Esophagus squamous epithelium (tissue), 5 donors: ENCODE measurements at places on chromosomes 12 and 14.

DNA sequence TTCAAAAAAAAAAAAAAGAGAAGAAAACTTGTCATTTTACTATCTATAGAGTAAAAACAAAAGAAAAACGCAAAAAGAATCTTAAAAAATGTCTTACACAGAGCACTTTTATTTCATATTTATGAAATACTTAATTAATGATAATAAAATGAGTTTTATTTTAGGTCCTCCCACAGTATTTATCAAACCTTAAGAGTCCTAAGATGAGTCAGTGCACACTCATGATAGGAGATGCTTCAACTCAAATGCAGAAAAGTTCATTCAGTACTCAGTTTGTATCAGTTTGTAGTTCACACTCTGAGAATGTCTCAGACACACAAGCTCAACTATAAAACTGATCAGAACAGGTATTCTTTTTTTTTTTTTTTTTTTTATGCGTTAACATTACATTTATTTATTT, 41.7 kb downstream of the TRIM9 start:
- DNase-seq, result no peak

GRCh38 chr14:62706217-62706616, 339.0 kb downstream of the KCNH5 start:
- DNase-seq, result no peak

- no peak for DNase-seq
Measured at GRCh38 chr14:38127784-38128183, 79.9 kb upstream of the SSTR1 start.

GRCh38 chr12:96170328-96170727, 23.8 kb upstream of the ELK3 start:
- DNase-seq, result no peak

GRCh38 chr12:3365463-3366411, 125.3 kb upstream of the PRMT8 start:
- no peak for DNase-seq

DNA sequence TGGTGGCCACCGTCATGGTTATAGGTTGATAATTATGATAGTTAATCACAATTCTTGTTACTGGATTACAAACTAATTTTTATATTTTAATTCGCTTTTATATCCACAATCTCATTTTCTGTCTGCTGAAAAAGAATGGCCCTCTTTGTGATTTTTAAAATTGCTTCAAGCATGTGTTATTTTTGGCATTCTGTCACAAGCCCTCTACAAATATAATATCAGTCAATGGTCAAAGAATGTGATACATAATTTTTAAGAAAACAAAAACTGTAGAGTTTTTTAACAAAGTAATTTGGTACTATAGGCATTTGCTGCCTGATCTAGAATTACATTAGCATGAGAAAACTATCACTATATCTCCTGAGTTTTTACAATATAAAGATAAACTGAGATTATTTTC, 352.0 kb upstream of the TMTC1 start:
- no peak for DNase-seq

GRCh38 chr12:65845751-65846537, 21.7 kb downstream of the HMGA2 start:
- DNase-seq, result no peak

GRCh38 chr12:131539381-131539780, 171.5 kb upstream of the SFSWAP start:
- no peak for DNase-seq

GRCh38 chr14:88245321-88245720, 77.7 kb downstream of the KCNK10 start:
- DNase-seq, result no peak

DNA sequence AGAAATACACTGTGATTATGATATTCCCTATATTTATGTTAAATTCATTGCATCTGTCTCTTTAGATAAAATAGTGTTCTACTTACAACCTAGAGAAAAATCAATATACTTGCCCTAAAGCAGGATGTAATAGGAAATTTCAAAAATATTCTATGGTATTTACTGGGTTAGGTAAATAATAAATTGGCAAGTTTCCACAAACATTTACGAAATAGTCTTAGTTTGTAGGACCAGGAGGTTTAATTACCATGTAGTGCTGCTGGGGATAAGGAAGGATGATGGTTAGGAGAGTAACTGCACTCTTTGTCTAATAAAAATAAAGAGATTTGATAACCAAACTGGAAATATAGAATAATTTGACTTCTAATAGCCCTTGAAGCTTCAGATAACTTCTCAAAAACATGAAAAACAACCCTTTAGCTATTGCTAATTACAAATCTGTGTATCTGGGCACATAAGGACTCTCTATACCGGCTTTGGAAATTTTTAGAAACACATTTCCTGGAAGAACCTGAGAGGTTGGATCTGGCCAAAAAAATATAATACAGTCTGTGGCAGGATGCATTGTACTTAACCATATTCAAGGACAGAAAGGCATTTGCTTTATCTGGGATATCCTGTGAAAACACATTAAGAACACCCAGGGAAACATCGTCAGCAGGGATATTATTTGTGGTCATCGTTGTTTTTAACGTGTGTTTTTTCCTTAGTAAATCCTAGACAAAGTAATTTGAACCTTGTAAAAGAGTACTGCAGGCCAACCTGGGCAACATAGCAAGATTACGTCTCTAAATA, 36.7 kb upstream of the TMCC3 start:
- no peak for DNase-seq

DNA sequence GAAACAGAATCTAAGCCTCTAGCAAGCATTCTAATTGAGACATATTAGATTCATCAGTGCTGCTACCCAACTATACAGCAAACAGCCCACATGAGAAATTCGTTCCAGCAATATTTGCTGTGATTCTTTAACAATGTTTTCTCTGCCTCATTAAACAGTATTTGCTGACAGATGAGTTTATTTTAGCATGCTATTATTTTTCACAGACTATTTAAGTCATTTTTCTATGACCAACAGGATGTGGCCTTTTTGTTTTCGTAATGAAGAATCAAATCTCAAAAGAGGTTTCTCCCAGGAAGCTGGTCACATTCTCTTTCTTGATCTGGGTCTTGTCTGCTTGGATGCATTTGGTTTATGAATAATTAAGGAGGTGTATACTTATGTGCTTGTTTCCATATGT, 23.2 kb upstream of the SERPINA12 start:
- no peak for DNase-seq

- no peak for DNase-seq
Measured at GRCh38 chr14:35240231-35240630, 52.0 kb upstream of the PSMA6 start.

GRCh38 chr12:109557200-109557599, 16.1 kb downstream of the MMAB start:
- DNase-seq, result no peak

GRCh38 chr12:95623554-95624170, 72.4 kb upstream of the USP44 start:
- DNase-seq, result no peak

DNA sequence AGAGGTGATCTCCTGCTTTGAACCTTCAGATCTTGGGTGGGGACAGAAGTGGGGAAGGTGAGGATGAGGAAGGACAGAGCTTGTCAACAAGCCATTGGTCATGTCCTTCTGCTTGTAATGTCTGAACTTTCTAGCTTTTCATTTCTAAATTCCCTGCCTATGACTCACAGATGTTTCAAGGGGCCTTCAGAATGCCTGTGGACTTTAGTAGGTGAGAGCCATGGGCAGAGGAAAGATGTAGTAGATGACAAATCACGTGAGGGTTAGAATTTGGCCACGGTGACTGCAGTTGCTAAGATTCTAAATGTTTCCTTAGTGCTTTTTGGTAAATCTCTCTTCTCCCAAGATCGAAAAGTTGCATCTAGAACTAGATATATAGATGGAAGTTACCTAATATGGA, 18.7 kb upstream of the CREBL2 start:
- no peak for DNase-seq

DNA sequence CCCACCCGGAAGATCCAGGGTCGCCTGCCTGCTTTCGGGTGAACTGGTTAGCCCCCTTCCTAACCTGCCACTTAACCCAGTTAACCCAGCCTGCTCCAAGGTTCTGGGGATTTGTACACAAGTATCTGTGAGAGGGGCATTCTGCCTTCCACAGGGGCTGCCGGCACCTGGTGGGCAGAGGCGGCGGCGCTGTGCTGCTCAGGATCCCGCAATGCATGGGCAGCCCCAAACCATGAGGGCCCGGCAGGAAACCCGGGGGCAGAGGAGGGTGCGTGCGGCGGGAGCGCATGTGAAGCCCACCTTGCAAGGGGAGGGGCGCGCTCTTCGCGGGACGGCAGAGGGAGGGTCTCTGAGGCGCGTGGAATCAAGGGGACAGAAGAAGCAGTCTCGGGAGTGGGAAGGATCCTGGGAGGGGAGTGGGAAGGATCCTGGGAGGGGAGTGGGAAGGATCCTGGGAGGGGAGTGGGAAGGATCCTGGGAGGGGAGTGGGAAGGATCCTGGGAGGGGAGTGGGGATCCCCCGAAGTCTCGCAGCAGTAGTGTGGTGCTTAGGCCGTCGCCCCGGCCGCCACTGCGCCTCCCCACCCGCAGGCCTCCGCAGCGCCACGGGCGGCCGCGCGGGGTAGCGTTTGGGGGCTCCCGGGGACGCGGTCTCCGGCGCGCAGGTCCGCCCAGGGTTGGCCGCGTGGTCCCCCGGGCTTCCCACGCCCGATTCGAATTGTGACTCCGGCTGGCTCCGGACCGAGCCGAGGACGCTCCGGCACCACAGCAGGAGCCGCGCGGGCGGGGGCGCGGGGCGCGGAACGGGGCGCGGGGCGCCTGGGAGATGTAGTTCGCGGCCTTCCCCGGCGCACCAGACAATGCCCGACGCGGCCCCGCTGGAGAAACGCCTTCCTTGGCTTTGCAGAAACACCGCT, 4.9 kb upstream of the MTA1 start:
- no peak for DNase-seq

DNA sequence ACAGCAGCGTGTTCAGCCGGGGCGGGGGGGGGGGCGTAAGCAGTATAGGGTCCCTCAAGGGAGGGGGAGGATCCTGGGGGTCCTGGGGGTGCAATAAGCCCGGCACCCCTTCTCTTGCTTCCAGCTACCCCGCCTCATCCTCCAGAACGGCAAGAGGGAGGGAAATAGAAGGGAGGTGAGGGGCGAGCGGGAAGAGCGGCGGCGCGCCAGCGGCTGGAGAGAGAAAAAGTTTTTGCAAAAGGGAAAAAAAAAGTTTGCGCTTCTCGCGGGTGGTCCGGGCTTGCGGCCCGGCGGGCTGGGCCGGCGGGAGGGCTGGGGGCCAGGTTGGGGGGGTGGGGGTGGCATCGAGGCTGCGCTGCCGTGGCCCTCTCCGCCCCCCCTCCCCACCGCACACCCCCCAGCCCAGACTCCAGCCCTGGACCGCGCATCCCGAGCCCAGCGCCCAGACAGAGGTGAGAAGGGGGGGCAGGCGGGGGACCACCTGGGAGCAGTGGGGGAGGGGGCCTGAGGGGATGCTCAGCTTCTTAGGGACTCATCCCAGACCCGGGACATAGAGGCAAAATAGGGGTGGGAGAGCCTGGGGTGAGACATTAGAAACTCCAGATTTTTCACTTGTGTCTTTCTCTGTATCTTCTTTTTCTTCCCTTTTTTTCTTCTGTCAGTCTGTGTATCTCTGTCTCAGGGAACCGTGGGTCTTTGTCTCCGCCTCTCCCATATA, at the start of gene GLI1:
GLI1 (plus strand) TSS at position 36 of the 718 bp plus-strand sequence. CDS start 3,907 bp downstream, outside the sequence.
- no peak for DNase-seq

- DNase-seq, result no peak
Measured at GRCh38 chr12:112924986-112925385, 13.3 kb upstream of the OAS3 start.

DNA sequence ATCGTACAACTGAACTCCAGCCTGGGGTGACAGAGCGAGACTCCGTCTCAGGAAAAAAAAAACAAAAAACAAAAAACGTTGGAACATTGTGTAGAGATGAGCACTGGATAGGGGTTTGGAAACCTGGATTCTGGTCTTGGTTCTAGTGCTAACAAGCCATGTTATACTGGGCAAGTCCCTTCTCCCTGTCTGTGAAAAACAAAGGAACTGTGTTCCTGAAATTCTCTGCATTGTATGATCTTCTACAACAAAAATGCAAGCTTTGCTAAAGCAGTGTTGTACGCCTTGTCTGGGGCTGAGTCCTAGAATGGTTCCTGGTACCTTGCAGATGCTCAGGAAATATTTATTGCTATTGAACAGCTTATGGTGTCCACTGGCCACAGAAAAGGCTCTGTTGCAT, 13.4 kb downstream of the GPRC5D start:
- DNase-seq, result no peak

GRCh38 chr14:96944297-96944696, 147.1 kb downstream of the VRK1 start:
- DNase-seq, result no peak

DNA sequence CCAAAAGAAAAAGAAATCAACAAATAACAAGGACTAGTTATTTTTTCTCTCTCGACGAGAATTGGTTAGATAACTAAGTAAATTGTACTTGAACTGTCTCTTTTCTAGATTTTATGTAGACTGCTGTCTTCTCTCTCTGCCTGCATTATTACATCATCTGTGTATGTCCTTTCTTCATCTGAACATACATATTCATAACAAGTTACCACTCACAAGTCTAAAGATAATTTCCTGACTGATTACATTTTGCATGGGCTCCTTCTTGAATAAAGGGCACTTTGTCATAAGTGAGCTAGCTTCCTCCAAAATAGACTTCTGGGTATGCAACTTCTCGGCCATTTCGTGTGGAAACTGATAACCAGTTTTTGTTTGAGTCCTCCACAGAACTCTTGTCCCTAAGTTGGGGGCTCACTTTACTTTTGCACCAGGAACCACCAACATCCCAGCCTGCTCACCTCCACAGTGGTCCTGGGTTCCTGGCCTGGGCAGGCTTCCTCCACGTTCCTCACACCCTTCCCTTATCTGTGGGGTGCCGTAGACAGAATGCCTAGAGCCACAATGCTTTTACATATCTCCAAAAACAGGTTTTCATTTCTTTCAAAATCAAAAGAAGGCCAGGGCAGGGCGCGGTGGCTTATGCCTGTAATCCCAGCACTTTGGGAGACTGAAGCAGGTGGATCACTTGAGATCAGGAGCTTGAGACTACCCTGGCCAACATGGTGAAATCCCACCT, 6.2 kb upstream of the DDX47 start:
- DNase-seq, result no peak

DNA sequence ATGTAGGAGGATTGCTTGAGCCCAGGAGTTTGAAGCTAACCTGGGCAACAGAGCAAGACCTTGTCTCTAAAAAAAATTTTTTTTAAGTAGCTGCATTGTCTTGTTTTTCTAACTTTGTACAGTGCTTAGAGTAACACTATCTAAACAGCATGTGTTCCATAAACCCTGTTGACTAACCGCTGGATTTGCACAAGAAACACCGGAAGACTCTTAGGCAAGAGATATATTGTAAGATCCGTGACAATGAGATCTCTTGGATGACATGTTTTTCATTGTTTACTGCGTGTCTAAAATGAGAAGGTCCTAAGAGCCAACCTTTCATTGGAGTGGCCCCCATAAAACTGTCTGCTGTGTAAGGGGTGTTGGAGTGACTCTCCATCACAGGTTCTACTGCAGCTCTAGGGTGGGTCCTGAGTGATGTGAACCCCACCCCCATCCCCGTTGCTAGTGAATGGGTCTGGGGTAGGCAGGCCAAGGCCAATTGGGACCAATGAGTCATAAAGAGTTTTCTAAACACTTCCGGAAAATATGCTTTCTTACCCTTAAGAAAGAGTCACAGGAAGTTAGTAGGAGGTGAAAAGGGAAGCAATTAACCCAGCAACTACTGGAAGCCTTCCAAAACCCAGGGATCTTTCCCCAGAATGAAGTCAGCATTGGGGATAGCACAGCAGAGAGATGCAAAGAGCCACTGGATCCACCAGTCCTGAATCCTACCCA, 24.3 kb upstream of the PCNX1 start:
- no peak for DNase-seq

- no peak for DNase-seq
Measured at GRCh38 chr12:106722837-106723236, 51.6 kb upstream of the RIC8B start.
